NCI-H1092 treated with DMSO at 0.1 percent for 48 hours (cell line): ENCODE measurements at places on chromosomes 4 and X.

GRCh38 chrX:51420610-51421009, 75.8 kb downstream of the NUDT11 start:
- DNase-seq, result peak; percentile 2

DNA sequence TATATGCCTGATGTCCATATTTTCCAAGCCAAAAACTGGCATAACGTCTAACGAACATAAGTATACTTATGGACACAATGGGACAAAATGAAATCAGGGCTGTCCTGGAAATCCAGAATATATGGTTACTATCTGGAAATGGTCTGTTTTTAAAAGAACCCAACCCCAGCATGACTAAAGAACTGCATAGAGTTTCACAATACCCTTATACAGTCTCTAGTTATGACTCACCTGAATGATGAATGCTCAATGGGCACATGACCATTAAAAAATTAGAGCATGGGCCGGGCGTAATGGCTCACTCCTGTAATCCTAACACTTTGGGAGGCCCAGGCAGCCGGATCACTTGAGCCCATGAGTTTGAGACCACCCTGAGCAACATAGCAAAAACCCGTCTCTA, 31.8 kb downstream of the AMMECR1 start:
- DNase-seq, result no peak

- DNase-seq, result peak; percentile 9
Observed at GRCh38 chrX:39652336-39652735, 445.4 kb downstream of the BCOR start.

- peak; percentile 4 for DNase-seq
Observed at GRCh38 chrX:101619364-101619763, 1.6 kb upstream of the ARMCX6 start.

- peak; percentile 74 for DNase-seq
Observed at GRCh38 chr4:4856071-4857000, 3.1 kb upstream of the MSX1 start.

GRCh38 chr4:43223820-43224219, 331.3 kb downstream of the GRXCR1 start:
- no peak for DNase-seq

DNA sequence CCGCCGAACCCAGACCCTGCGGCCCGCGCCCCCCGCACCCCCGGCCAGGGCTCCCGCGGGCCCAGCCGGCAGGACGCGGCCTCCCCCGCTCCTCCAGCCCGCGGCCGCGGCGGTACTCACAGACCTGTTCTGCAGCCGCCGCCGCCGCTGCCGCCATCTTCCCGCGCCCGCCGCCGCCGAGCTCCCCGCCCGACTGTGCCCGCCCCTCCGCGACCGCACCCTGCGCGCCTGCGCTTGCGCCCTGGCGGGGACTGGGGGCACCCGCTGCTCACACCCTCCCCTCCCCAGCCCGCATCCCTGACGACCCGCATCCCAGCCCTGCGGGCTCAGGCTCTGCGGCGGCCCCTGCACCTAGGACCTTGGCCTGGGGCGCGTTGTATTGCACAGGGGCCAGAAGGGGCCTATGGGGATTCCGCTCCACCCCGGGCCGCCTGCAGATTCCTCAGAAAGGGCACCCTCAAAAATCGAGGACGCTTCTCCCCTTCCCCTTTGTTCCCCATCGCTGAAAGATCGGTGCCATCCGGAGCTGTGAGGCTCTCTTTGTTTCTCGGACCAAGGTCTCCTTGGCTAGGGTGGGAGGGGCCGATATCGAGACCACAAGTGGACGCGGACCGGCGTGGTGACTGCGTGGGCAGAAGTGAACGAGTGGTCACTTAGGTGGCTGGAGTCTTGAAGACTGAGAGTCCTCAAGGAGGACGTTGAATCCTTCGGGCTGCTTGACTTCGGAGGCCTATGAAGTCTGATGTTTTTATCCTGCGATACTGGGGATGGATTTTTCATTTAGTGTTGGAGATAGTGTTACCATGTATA, at the start of gene SGCB:
Gene SGCB, minus strand, starts transcription at position 197 of the 810 bp plus-strand sequence. Its CDS starts 40 bp downstream, at position 157.
- peak; percentile 77 for DNase-seq

- DNase-seq, result peak; percentile 64
Observed at GRCh38 chr4:139633661-139634060, 32.0 kb upstream of the MGST2 start.

- no peak for DNase-seq
Observed at GRCh38 chr4:18858229-18858922, 836.8 kb upstream of the LCORL start.

DNA sequence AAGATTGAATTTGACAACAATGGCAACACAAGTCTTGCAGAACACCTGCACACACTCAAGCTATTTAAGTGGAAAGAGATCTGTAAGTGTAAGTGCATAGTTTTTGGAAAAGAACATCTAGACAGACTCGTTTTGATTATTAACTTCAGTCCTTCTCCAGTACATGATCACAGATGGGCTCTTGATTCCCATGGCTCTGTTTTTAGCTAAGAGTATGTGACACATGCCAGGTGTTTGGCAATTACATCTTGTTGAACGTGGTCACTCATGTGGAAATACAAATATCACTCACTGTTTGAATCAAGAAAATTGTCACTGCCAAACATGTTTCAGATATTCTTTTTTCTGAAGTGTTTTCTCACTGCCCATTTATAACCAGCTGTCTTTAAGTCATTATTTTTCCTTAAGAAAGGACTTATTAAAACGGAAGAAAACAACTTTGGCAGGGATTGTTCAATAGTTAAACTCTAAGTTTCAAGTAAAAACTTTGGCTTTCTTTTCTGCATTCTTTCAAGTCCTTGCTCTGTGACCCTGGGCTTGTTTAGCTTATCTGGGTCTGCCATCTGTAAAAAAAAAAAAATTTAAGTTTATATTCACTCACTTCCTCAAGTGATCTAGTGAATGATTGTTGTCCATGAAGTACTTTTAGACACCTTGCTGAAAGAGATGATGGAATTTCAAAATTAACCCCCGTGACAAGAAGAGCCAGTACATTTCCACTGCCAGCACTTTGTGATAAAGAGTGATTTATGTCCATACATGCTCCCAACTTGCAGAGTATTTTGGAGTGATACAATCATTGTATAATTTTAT, 125.4 kb downstream of the ATXN3L start:
- peak; percentile 89 for DNase-seq

DNA sequence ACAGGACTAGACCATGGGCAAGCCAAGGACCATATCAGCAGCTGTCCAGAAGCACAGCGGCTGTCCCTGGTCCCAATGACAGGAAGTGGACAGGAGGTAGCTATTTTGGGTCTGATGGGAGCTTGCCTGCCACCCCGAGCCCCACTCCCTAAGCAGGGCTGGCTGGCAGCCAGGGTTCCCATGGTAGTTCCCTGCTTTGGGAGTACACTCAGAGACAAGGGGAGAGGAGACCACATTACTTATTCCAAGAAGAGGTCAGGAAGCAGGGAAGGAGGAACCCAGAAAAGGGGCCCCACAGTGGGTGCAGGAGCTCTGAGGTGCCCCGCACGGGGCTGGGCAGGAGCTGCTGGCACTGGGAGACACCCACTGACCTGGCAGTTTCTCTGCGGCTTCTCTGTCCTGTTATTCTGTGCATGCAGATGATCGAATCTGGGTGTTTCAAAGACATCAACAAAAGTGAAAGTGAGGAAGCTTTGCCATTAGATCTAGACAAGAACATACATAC, 36.3 kb downstream of the HTT-AS start:
- DNase-seq, result no peak

GRCh38 chr4:167943872-167944505, 148.3 kb upstream of the ANXA10 start:
- no peak for DNase-seq

GRCh38 chr4:119212234-119212963, at the start of gene USP53:
TSS of gene USP53 (plus strand) at chr4:119212713. CDS start at chr4:119239760, 27,047 bp downstream.
- DNase-seq, result peak; percentile 96

- no peak for DNase-seq
Observed at GRCh38 chrX:22220941-22221340, 51.8 kb upstream of the CBLL2 start.

- DNase-seq, result no peak
Observed at GRCh38 chr4:153591441-153591840, 92.6 kb upstream of the TLR2 start.

GRCh38 chr4:169200361-169201030, 70.3 kb downstream of the SH3RF1 start:
- DNase-seq, result no peak

- DNase-seq, result no peak
Observed at GRCh38 chr4:64613046-64613445, 203.8 kb upstream of the TECRL start.

DNA sequence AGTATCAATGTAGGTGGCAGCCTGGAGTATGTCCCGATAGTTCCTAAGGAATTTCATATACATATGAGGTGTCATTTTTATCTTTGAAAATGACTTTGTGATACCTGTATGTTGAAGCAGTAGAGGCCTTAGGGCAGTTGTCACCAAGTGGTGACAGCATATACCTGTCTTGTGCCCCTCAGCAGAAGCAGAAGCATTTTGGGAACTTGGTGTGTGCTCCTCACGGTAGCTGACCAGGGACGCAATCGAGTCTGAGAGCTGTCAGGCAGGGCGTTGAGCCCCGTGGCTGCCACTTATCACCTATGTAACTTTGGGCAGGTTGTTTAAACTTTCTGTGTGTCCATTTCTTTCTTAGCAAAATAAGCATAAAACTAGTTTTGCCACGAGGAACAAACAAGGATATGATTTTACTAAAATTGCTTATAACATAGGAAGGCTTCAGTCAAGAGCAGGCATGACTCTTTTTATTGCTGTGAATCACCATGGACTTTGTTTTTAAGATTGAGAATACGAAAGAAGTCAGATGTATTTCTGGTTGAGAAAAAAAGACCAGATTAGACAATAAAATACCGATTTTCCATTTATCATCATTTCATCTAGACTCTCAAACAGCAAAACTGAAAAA, 161.5 kb downstream of the CPE start:
- DNase-seq, result no peak

DNA sequence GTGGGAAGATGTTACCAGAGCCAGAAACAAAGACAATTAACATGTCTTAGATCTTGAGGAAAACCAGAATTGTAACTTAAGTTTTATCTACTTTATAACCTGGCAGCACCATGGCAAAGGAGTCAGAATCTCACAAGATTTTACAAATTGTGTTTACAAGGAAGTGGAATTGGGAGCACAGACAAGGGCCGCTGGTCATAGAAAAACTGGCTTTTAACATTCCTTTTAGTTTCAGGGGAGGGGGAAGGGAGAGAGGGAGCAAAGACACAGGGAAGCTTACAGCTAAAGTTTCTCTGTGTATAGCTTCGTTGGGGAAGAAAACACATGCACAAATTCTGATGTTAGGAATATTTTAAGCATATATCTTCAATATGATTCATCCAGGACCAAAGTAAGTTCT, 10.3 kb upstream of the UGT2B11 start:
- DNase-seq, result no peak

GRCh38 chr4:96525898-96526297, 686.0 kb downstream of the PDHA2 start:
- no peak for DNase-seq

DNA sequence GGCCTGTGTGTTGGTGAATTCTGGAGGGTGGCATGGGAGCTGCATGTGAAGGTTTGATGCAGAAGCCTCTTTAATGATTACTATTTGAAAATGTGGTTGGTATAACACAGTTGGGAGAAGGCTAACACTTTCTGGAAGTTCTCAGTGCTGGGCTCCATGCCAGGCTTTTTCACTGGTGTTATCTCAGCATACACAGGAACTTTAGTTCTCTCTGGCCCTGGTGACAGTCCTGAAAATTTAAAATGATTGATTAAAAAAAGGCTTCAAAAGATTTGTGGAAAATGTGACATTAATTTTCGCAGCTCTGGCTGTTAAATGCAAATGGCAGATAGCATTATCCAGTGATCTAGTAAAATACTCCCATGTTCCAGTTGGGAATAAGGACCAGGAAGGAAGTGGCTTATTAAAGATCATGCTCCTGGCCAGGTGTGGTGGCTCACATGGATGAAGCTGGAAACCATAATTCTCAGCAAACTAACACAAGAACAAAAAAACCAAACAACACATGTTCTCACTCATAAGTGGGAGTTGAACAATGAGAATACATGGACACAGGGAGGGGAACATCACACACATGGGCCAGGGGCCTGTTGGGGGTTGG, 36.6 kb downstream of the DIPK2B start:
- DNase-seq, result no peak

DNA sequence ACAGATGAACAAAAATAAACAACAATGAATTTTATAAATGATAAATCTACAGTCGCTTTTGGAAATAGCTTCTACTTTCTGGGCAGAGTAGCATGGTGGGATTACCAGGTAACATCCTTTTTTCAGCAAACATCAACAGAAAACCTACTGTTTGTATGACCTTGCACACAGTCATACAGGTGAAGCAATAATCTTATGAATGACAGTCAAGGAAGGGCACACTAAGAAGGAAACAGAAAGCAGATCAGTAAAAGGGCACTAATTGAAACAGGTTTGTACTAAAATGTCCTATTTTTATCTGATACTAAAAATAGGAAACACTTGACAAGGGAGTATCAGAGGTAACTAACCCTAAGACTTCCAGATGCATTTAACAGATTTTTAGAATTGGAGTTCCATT, 108.9 kb downstream of the DLG3 start:
- DNase-seq, result no peak

DNA sequence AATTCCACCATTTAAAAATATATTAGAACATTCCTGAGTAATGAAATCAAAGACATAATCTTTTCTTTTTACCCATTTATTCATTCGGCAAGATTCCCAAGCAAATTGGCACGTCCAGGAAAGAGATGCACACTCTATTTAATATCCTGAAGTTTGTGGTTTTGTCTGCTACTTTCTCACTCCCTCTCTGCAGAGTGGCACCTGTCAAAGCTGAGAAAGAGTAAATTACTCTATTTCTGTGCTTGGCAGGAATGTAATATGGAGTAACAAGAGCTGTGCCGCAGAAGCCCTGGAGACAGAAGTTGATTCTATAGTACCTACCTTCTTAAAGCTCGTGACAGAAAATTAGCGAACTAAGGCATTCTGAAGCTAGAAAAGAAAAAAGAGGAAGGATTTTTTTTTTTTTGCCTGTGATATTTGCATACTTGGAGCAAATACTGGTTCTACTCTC, 5.5 kb downstream of the GSTCD start:
- DNase-seq, result no peak

GRCh38 chr4:169362607-169363006, 91.9 kb upstream of the SH3RF1 start:
- DNase-seq, result no peak

DNA sequence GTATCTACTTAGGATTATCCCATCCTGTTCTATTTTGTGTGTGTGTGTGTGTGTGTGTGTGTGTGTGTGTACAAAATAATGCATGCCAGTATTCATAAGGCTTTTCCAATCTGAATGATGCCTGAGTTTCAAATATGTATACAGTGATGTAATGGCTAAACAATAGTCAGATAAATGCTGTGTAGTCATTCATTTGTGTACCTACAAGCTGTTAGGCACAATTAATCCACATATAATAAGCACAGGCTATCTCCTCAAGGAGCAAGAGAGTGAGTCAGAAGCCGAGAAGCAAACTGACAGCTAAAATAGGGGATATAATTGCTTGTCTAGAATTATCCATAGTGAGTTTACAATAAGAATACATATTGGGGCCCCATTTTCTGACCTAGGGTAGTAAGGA, 15.7 kb downstream of the DMD start:
- no peak for DNase-seq

- no peak for DNase-seq
Observed at GRCh38 chrX:7637066-7637465, 205.9 kb upstream of the VCX start.

GRCh38 chr4:140715119-140715518, 41.1 kb downstream of the TBC1D9 start:
- DNase-seq, result no peak
